Stimulated activated CD8-positive, alpha-beta memory T cell treated with anti-CD3 and anti-CD28 coated beads, Interleukin-15, amount 100 ng/mL, for 1 hour (primary cell): ENCODE measurements at places on chromosomes 1 and 21.

- no peak for DNase-seq
These were observed 77.1 kb downstream of the CLSTN1 start for GRCh38 chr1:9746651-9747050.

GRCh38 chr1:227434808-227435444 is 116.6 kb upstream of the CDC42BPA start:
- no peak for DNase-seq

DNA sequence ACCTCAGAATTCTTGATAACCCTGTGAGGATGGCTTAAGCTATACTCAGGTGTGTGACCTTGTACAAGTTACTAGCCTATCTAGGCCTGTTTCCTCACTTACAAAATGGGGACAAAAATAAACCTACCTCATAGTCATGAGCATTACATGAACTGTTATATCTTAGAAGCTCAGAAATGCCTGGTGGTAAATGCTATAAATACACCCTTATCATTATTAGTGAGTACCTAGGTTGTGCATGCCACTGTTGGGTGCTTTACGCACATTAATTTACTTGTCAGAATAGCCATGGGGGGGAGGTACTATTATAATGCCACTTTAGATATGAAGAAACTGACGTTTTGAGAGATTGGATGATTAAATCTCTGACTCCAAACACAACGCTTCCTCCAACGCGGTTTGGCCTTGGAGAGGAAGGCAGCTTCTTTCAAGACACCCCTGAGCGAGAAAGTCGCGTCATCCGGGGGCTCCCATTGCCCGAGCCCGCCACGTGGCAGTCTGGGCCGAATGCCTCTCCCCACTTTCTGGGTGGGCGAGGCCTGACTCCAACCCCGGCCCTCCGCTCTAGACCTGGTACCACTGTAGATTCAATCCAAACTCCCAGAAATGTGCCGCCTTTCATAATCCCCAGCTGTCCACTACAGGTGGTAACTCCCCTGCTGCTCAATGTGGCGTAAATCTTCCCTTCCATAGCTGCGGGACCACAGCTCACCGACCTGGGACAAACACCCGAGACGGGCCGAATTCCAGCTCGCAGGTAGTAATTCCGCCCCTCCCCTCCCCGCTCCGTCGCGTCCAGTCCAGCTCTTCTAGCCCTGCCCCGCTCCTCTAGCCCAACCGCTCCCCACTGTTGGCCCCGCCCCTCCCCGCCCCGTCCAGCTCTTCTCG is 771 bp upstream of the RAD54L start:
- DNase-seq, result peak; percentile 27

DNA sequence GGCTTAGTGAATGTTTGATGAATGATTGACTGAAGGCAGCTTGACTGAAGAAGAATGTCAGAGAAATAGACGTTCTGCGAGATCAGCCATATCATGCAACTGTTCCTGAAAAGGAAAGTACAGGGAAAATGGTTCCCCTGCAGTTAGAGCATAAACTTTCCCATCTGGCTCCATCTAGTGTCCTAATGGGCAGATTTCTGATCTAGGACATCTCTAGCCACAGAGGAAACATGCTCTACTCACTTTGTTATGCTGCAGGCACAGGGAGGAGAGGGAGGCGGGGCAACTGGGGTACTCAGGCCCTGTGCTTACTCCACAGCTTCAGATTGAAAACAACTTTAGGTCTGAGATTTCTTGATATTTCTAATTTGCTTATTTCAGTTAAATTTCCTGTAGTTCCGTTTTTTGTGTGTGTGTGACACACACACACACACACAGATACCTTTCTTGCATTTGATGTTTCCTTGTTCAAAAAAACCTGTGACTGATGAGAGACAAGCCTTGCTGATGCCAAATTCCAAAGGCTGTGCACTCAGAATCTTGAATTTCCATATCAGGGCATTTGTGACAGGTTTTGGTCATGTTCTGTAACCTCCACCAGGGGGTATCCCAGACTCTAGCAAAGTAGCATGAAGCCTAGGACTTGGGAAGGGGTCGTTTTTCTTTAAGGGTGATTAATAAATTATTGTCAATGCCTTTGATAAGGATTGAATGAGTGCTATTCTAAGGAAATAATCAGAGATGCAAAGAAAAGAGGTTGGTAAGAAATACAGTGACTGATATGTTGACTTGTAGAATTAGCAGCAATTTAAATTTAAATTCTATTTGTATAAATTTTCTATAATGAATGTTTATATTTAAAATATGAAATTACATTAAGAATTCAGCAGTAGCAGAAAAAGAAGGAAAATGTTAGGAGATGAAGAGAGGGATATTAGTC is 139.7 kb upstream of the BEND5 start:
- no peak for DNase-seq

DNA sequence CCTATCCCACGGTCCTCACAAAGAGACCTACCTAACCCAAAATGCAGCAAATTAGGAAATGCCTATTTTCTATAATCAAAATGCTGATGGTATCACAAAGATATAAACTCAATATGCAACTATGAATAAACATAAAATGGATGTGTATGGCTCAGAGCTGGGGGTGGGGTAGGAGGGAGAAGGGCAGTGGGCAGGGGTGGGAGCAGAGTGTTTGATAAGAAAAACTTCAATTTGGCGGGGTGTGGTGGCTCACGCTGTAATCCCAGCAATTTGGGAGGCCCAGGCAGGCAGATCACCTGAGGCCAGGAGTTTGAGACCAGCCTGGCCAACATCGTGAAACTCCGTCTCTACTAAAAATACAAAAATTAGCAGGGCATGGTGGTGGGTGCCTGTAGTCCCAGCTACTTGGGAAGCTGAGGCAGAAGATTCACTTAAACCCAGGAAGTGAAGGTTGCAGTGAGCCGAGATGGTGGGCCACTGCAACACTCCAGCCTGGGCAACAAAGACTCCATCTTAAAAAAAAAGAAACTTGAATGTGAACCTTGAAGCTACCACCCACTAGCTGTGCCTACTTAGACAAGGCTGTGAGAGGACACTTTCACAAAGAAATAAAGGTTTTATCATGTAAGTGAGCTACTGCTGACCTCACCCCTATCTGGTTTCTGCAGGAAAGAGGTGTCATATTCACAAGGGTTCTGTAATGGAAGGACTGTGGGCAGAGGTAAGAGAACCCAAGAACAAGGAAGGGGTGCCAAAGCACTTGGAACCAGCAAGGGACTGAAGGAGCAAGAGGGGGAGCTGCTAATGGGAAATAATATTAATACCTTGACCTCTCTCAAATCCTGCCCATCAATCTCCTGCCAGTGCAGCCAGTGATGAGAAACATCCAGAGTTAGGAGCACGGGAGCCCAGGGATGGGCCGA is 53.0 kb downstream of the HLCS start:
- no peak for DNase-seq

- DNase-seq, result no peak
These were observed 59.1 kb upstream of the PDC start for GRCh38 chr1:186519982-186520381.

- no peak for DNase-seq
These were observed 36.5 kb downstream of the YY1AP1 start for GRCh38 chr1:155651861-155652661.

DNA sequence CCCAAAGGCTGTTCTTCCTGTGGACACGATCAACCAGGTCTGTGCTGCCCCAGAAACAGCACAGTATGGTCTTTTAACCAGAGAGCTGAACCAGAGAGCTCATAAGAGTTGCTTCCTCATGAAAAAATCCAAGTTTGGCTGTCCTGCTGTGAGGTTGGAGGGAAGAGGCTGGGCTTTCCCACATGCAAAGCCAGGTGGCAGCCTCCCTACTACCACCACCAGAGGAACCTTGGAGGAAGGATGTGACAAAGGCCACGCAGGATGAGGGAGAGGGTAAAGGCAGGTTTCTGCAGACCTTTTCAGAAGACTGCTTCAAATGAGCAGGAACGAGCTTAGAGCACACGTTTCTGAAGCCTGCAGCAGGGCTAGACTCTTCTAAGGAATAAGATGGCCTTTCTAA is 27.1 kb downstream of the FAM78B start:
- no peak for DNase-seq

GRCh38 chr21:28761674-28762356 is 230.9 kb downstream of the LTN1 start:
- DNase-seq, result no peak

GRCh38 chr1:109782927-109783326 is 19.2 kb upstream of the EPS8L3 start:
- DNase-seq, result no peak

- no peak for DNase-seq
These were observed 36.0 kb downstream of the GPR3 start for GRCh38 chr1:27428316-27429028.

DNA sequence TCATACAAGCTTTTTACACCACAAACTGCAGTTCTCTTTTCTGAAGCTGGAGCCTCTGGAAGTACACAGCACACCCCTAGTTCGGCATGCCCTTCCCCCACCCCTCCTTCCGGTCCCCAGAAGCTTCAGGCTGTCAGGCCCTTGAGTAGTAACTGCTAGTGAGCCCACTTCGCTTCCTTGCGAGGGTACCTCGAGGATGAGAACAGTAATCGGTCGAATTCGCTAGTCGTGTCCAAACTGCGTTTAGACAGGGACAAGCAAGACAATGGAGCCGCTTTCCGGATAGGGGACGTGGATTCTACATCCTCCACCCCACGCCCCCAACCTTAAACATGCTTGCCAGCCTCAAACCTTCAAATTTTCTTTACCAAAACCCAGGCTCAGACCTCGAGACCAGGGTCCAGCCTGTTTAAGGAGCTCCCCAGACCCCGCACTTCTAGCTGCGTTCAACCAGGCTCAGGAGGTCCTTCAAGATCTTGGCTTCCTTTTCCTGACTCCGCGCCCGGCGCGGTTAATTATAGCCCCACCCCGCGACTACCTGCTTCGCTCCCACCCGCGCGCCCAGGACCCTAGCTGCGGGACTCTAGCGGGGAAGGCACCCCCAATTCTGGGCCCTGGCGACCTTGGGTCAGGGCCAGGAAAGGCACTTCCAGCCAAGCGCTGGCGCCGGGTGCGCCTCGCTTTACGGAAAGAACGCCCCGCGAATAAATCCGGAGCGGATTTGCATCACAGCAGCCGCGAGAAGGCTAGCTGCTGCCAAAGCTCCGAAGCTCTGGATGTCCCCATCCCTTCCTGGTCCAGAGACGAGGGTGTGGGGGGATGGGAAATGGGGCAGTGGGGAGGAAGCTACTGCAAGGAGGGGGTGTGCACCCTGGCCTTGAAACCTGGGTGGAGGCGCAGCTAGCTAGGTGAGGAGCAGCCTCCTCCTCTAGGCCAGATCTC is 8.1 kb upstream of the TSPAN1 start:
- peak; percentile 17 for DNase-seq

GRCh38 chr1:217211486-217211885 is 419.4 kb downstream of the GPATCH2 start:
- no peak for DNase-seq

DNA sequence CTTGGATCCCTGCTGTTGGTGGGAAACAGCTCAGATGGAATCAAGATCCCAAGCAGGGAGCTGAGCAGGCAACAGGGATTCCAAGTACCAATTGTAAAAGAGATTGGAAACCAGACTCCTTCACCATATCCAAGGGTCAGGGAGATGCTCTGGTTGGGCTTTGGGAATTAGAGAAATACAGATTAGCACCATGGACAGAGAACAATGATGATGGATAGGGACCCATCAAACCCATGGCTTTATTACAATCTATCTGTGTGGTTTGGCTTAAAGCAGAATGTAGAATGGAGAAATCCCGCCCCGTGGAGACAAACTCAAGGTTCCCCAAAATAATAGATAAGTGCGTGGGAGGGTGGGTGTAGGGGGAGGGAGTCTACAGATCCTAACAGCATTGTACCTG is 120.7 kb upstream of the CSF3R start:
- no peak for DNase-seq

- no peak for DNase-seq
These were observed 55.3 kb upstream of the HNRNPU start for GRCh38 chr1:244919320-244920282.

DNA sequence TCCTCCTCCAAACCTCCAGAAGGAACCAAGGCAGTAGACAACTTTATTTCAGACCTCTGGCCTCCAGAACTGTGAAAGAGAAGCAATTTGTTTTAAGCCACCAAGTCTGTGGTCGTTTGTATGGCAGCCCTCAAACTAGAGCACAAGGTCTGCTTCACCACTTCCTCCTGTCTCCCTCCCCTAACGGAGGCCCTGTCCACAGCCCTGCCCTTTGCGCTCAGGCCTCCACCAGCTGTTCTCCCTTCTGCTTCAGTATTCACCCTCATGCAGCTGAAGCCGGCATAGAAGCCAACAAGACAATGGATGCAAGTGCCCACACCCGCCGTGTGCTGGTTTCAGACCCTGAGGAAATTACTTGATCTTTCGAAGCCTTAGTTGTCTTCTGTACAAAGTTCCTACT is 364.1 kb downstream of the HHAT start:
- no peak for DNase-seq

DNA sequence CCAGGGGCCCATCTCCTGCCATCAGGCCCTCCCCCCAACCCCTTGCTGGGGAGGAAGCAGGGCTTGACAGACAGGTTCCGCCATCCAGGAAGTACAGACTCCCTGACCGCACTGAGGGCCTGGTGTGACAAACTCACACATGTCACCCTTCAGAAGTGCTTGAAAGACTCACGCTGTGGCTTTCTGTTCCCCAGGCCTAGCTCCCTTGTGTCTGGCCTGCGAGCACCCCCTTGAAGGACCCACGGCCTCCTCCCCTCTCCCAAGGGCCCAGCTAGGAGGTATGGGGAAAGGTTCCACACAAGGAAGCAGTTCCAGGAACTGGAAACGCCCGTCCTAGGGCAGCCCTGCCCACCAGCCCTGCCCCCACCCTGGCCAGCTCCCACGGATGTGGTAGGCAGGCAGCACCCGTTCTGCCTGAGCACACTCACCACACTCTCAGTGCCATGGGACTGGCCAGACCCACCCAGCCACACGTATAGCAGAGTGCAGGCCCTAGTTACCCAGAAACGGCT is 26.7 kb downstream of the SLC2A1 start:
- DNase-seq, result peak; percentile 48

DNA sequence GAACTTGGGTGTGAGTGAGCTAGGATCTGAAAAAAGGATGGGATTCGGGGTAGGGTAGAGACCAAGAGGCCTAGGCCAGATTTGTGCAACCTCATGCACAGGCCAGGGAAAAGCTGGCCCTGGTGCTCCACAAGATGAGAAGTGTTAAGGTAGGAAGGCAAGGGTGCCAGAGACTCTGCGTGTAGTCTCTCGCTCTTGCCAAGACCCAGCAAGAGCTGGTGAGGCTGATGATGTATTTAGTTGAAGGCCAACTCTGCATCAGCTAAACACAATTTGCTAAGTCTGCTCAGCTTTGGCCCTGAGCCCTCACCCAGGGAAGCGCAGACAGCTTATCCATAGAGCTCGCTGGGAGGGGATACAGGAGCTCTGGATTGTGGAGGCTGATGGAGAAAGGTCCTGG is 26.6 kb upstream of the SOX13 start:
- DNase-seq, result no peak
